ENCODE measurements at places on chromosomes 13 and 19.

GRCh38 chr19:2059422-2060201 lies 8.6 kb upstream of the MKNK2 start:
- DNase-seq, result no peak

- peak; percentile 71 for DNase-seq
Measured at GRCh38 chr19:7852851-7853769, 21.1 kb downstream of the PRR36 start.

- DNase-seq, result no peak
Measured at GRCh38 chr13:98584668-98585397, 7.9 kb upstream of the STK24 start.

GRCh38 chr13:33730147-33730546 lies 87.8 kb upstream of the RFC3 start:
- DNase-seq, result no peak

- DNase-seq, result peak; percentile 25
Measured at GRCh38 chr19:53927739-53928138, 18.7 kb downstream of the CACNG7 start.

- peak; percentile 6 for DNase-seq
Measured at GRCh38 chr13:76992548-76993001, 694 bp downstream of the CLN5 start.

- DNase-seq, result no peak
Measured at GRCh38 chr13:98039261-98039660, 85.8 kb downstream of the IPO5 start.

DNA sequence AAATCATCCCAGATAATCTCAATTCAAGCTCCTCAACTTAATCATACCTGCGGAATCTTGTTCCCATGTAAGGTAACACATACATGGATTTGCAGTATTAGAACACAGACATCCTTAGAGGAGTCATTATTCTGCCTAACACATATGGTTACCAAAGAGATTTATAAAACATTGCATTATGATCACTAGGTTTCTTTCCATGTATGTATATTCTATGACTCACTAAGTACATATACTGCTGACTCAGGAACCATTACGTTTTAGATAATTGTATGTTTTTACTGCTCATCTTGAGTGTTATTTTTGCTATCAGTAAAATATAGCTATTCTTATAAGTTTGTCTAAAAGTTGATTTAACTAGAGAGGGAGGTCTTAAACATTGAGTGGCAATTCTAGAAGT lies 182.9 kb downstream of the SLITRK6 start:
- DNase-seq, result no peak

DNA sequence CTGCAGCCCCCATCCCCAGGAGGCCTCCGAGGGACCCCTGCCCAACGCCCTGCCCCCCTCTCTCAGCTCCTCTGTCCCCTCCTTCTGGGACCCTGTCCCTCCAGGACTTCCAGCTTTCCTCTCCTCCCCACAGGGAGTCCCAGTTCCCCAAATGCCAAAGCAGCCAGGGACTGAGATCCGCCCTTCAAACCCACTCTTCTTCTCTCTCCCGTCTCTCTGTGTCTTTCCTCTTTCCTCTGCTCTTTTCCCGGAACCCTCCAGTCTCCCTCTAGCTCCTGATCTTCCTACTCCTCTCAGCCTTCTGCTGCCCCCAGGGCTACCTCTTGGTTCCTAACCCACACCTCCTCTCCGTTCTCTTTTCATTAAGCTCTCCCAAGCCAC lies 377 bp downstream of the CA11 start:
- no peak for DNase-seq

GRCh38 chr19:17332677-17333581 lies 1.7 kb downstream of the ANO8 start:
- peak; percentile 59 for DNase-seq

- DNase-seq, result no peak
Measured at GRCh38 chr13:41159174-41159573, 26.6 kb upstream of the KBTBD6 start.

- DNase-seq, result no peak
Measured at GRCh38 chr13:77298426-77298825, 28.5 kb downstream of the MYCBP2 start.

DNA sequence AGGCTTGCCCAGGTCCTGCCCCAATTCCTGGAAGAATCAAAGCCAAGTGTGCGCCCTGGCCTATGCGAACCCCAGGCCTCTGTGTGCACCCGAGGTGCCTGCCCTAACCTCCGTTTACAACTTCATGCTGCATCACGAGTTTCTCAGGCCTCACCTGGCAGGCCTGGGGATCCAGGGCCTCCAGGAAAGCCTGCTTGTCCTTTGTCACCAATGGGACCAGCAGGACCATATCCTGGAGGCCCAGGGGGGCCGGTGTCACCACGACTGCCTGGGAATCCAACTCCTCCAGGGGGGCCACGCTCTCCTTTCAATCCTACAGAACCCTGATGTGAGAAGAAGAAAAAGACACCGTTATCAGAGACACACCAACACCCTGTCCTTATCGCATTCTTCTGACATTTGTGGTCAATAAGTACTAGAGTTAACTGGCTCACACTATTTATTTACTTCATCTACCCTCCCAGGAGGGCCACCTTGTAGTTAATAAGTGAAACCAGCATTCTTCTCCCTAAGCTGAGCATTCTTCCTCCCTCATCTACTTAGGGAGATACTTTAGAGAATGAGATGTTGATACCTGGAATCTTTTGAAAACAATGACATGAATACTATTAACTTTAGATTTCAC lies 120.6 kb downstream of the COL4A1 start:
- DNase-seq, result no peak

- no peak for DNase-seq
Measured at GRCh38 chr19:55092423-55093318, 17.0 kb downstream of the EPS8L1 start.

- peak; percentile 30 for DNase-seq
Measured at GRCh38 chr13:106566641-106567473, 1.1 kb downstream of the ARGLU1 start.

GRCh38 chr19:16676101-16676798 lies 15.3 kb downstream of the TMEM38A start:
- no peak for DNase-seq

DNA sequence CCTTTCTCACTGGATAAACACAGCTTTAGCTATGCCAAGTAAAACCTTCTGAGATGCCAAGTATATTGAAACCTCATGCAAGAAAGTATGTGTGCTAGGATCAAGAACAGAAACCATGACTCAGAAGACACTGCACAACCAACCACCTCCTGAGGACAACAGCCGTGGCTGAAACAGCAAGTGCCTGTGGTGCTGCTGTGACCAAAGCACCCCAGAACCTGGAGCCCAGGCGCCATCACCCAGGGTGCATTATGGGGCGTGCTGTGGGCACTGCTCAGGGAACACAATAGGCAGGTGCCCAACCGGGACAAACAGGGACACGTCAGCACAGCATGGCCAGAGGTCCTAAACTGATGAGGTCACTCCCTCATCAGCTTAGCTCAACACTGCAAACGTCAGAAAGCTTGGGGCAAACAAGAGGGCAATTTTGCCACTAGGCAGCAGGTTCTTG lies 101.3 kb upstream of the SLC15A1 start:
- DNase-seq, result no peak

DNA sequence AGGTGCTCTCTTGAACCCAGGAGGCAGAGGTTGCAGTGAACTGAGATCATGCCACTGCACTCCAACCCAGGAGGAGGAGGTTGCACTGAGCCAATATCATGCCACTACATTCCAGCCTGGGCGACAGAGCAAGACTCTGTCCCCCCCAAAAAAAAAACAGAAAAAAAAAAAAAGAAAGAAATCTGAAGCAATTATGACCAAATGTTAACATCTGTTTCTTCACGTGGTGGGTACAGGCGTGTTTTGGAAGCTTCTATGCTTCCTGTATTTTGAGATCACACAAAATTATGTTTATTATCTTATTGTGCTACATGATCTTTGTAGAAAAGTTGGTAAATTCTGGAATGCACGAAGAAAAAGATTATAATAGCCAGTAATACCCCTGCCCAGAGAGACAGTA lies 2.7 kb upstream of the ACP5 start:
- no peak for DNase-seq

DNA sequence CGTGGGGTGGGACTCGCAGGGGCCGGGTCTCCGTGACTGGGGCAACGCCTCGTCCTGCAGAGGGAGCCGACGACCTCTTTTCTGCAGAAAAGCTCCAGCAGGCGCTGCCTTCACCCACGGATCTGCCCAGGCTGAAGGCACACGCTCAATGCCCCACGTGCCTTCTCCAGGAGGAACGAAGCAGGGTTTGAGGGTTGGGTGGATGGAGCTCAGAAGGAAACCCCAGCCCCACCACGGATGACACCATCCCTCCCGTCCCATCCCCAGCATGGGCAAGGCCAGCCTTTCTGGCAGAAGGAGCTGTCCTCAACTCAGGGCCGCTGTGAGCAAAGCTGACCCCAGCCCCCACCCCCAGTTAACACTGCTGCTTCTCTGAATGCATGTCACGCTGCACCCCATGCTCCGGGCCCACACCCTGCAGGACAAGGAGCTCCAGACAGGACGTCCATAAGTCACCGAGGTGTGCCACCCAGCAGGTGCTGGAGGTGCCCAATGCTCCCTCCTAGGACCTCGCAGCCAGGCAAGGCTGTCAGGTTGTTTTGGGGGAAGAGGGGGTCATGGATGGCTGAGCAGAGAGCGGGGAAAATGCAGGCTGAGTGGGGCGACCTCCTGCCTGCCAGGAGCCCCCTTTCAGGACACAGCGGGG lies 7.4 kb downstream of the C19orf25 start:
- DNase-seq, result no peak

DNA sequence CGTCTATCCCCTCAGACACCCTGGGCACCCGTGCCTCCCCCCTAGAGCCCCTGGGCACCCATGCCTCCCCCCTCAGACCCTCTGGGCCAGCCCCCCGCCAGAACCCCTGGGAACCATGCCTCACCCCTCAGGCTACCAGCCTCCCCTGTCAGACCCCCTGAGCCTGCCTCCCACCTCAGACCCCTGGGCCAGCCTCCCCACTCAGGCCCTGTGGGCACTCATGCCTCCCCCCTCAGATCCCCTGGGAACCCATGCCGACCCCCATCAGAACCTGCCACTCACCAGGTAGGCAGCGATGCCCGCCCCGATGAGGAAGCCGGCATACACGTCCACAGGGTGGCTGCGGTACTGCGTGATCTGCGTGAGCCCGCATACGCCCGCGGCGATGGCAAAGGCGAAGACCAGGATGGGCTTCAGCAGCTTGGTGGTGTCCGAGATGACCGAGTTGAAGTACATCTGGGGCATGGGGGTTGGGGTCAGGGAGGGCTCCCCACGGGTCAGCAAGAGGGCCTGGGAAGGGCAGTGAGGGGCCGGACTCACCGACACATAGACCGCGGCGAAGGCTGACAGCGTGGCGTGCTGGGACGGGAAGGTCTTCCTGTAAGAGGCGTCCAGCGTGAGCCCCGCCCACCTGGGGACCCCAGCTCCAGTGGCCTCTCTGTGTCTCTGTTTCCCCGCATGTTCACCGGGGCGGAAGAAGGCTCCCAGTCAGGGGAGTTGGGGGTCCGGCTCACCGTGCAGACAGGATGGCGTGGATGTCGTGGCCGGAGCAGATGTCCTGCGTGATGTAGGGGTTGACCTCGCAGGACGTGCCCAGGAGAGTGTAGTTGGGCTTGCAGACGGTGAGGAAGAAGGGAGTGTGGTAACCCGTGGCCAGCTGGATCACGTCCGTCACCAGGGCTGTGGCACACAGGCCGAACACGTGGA lies 7.3 kb downstream of the PLPPR3 start:
- no peak for DNase-seq

DNA sequence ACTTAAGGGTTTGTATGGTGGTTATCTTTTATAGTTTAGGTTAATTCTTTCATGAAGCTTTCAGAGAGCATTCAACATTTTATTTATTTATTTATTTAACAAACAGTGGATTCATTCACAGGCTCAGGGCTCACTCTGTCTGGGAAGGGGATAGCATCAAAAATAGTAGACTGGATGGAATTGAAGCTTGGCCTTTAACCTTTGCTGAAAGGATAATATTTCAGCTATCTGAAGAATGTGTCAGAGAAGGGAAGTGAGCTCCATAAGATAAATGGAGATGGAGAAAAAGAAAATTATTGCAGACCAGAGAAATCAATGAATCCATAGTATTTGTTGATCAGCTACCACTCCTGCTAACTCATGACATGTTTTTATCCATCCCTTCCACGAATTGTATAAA lies 305.6 kb downstream of the COG6 start:
- no peak for DNase-seq

DNA sequence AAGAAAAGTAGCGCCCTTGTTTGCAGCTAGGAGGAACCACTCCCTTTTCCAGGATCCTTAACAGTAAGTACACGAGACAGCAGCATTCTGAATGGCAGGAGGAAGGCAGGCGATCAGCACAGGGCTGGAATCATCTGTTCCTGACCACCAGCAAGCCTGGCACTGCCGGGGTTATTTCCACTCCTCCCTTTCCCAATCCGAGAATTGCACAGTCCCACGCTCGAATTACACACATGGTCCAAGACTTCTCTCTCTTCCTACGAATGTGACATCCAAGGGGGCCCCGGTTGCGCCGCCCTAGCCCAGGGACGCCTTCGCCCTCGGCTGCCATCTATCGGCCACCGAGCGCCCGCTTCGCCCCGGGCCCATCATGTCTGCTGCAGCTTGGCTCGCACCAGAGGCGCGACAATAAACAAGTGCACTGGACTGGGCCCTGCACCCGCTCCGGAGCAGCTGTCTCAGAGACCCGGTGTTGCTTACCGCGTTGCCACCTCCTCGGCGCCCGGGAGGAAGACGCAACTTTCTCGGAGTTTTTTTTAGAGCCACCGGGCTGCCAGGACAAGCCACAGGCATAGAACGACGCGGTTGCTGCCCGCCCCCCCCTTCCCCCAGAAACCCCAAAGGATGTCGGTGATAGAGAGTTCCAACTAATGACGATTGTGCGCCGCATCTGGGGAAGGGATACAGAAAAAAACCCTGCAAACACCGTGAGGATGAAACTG lies at the start of gene SLITRK5:
SLITRK5 (plus strand) TSS at position 341 of the 722 bp plus-strand sequence. CDS start 4,018 bp downstream, outside the sequence.
- DNase-seq, result peak; percentile 40

All from CD4-positive, alpha-beta T cell treated with Interleukin-1 beta for 1 hour (primary cell).